ENCODE measurements at places on chromosomes 3 and 15.

- DNase-seq: no peak
Measured at GRCh38 chr3:122052968-122053367, 2.2 kb upstream of the CD86 start.

DNA sequence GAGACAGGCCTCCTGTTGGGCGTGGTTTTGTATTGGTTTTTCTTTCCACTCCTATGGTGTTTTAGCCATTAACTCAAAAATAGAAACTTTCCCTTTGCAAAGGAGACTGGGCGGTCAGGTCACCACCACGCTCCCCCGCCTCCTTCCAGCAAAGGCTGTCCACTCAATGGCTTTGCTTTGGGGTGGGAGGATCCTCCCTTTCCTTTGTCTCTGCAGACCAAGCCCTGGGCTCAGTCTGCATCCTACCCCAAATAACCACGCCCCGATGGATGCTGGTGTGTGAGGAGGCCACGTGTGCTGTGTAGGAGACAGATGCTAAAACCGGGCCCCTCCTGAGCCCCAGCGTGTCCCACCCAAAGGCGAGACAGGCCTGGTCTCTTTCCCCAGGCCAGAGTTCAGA lies 68.5 kb downstream of the GRIP2 start:
- no peak for DNase-seq

DNA sequence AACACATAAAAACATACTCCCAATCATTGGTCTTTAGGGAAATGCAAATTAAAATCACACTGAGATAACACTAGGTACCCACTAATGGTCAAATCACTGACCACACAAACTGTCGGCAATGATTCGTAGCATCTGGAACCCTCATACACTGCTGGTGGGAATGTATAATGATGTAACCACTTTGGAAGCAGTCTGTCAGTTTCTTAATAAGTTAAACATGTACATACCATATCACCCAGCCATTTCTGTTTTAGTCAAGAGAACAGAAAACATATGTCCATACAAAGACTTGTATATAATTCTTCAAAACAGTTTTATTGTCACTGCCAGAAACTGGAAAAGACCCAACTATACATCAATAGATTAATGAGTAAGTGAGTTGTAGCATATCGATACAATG lies 63.3 kb upstream of the LRRC3B start:
- peak; percentile 1 for DNase-seq

DNA sequence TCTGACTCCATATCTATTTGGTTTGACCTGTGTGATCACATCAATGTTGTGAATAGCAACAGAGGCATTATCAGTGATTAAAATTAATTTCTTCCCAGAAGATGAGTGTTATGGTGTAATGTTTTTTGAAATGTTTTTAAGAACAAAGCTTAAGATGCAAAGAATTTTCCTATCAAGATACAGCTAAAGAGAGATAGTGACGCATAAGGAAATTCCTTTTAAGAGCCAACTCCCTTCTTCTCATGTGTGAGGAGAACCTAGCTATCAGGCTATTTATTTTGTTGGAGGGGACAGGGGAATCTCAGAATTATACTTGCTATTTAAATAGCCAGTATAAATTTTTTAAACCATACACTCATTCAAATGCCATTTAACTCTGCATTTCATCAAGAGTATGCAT lies 71.3 kb downstream of the COL8A1 start:
- DNase-seq: no peak

DNA sequence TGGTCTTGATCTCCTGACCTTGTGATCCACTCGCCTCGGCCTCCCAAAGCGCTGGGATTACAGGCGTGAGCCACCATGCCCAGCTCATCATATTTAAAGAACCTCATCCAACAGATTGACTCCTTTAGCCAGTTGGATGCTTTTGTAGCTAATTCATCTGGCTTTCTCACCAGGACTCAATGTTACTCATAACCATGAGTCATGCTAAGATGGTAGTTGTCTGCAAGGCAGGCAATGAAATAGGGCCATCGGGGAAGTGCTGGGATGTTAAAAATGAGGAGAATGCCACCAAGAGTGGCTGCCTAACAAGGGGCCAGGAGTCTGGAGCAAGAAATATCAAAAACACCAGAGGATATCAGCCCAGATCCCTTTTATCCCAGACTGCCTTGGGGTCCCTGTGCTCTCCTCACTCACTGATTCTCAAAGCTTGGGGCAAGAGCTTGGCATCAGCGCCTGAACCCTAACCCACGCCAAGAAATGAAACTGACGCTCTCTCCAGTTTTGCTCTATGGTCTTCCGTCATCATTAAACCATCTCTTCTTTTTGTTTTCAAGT lies 7.4 kb upstream of the PCOLCE2 start:
- DNase-seq: peak; percentile 78

GRCh38 chr15:29149738-29150075 lies 119.9 kb downstream of the NSMCE3 start:
- DNase-seq: no peak

GRCh38 chr3:126034481-126035361 lies 49.2 kb downstream of the SLC41A3 start:
- DNase-seq: peak; percentile 5

GRCh38 chr3:17038900-17039553 lies 154.3 kb downstream of the PLCL2 start:
- no peak for DNase-seq

GRCh38 chr3:40875581-40875980 lies 323.7 kb upstream of the CTNNB1 start:
- no peak for DNase-seq

GRCh38 chr3:38227989-38228388 lies 37.6 kb upstream of the SLC22A13 start:
- DNase-seq: peak; percentile 75

- peak; percentile 52 for DNase-seq
Measured at GRCh38 chr3:119662604-119663373, 2.4 kb upstream of the POPDC2 start.

GRCh38 chr3:18806633-18807032 lies 341.7 kb upstream of the KCNH8 start:
- no peak for DNase-seq

DNA sequence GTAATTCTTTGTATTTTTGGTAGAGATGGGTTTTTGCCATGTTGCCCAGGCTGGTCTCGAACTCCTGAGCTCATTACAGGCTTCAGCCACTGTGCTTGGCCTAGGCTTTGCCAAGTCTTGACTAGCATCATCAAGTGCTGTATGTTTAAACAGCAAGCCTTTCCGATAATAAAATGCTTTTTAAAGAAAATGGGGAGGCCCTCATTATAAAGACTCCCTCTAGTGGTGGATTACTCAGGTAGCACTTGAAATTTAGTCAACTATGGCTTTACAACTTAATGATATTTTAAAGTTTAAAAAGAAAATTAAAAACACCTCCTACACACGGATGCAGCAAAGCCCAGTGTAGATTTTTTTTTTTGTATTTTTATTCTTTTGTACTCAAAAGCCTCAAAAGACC lies 213.6 kb downstream of the GAP43 start:
- DNase-seq: peak; percentile 13

GRCh38 chr3:57815036-57815435 lies 58.9 kb downstream of the SLMAP start:
- DNase-seq: no peak

GRCh38 chr3:46440531-46441294 lies 24.0 kb downstream of the LTF start:
- DNase-seq: no peak

DNA sequence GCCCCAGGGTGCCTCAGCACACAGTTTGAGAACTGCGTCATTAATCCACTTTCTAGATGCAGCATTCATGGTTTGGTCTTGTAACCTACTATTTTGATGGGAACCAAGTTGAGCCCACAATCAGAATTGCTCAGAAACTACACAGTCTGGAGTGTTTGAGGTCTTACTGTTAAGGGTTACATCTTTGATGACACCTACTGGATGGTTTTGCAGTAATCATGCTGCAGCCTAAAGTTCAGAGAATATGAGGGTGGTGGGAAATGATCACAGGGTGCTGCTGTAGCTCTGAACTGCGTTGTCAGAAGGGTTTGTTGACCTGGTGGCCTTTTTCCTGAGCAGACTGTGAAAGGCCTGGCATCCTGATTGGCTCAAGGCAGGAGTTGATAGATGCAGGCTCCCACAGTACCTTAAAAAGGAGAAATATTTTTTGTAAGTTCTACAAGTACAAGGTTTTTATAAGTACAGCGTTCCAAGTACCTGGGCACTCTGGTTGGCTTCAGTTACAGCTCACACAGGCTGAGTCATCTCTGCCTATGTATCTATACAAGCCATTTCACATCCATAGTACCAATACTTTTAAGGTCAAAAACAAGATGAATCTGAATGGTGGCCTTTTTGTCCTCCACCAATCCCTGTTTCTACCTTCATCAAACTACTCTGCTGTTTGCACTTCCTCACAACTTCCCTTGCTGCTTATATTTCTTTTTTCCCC lies 60.5 kb upstream of the ACKR4 start:
- peak; percentile 20 for DNase-seq

- peak; percentile 82 for DNase-seq
Measured at GRCh38 chr15:68389936-68390817, 41.8 kb downstream of the ITGA11 start.

GRCh38 chr15:26771578-26772153 lies 1.2 kb downstream of the GABRB3 start:
- DNase-seq: peak; percentile 14

DNA sequence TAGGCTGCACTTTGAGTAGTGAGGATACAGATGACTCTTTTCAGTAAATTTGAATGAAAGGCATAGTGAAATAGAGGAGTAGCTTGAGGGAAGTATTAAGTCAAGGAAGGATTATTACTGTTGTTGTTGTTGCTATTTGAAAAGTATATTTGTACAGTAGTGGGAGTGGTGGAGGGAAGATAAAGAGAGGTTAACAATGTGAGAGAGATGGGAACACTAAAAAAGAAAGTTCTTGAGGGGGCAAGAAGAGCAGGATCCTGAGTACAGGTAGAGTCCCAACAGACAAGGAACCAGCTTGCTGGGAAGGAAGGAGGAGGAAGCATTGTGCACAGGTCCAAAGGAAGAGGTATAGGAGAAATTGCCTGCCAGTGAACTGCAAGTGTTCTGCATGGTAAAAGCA lies 75.6 kb upstream of the GOLGA8B start:
- no peak for DNase-seq

DNA sequence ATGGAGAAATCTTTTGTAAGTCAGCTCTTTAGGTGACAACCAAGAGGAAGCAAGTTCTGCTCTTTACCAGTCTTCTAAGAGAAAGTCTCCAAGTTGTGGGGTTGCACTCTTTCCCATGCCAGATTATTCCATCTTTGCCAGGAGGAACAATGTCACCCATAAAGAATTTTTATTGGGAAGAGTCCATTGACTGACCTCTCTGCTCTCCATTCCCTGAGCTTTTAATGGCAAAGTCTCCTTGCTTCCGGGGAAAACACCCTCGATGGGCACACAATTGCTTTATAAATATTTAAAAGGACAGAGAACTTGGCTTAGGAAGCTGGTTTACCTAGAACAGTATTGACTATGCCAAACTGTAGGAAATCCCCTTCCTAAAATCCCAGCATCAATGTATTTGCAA lies 19.9 kb upstream of the UBE2E1 start:
- no peak for DNase-seq

GRCh38 chr3:149325581-149325980 lies 7.9 kb downstream of the TM4SF18 start:
- no peak for DNase-seq

- DNase-seq: no peak
Measured at GRCh38 chr15:63191895-63192618, 2.7 kb downstream of the RAB8B start.

- DNase-seq: peak; percentile 15
Measured at GRCh38 chr3:162143180-162143579, 646.6 kb downstream of the OTOL1 start.

DNA sequence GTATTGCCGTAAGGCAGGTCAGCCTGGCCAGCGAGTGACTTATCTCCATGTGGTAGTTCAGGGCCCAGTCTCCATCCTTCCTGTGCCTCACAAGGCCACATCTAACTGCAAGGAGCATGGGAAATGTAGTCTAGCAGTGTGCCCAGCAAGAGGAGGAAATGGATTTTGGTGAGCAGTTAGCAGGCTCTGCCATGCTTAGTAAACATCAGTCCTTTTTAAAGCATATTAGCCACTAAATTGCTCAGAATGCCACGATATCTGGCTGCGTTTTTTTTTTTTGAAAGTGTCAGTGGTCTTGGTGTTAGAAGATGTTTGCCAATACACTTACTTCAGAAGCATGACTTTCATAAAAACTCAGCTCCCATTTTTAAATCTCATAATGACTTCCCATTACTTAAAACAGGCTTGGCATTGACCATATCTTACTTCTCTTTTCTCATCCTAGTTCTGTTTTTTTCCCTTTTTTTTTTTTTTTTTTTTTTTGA lies 470.2 kb upstream of the TPRG1 start:
- DNase-seq: no peak

GRCh38 chr3:162302983-162303624 lies 806.5 kb downstream of the OTOL1 start:
- DNase-seq: peak; percentile 19

GRCh38 chr3:103977417-103977816 lies 1389.3 kb upstream of the ALCAM start:
- DNase-seq: no peak

DNA sequence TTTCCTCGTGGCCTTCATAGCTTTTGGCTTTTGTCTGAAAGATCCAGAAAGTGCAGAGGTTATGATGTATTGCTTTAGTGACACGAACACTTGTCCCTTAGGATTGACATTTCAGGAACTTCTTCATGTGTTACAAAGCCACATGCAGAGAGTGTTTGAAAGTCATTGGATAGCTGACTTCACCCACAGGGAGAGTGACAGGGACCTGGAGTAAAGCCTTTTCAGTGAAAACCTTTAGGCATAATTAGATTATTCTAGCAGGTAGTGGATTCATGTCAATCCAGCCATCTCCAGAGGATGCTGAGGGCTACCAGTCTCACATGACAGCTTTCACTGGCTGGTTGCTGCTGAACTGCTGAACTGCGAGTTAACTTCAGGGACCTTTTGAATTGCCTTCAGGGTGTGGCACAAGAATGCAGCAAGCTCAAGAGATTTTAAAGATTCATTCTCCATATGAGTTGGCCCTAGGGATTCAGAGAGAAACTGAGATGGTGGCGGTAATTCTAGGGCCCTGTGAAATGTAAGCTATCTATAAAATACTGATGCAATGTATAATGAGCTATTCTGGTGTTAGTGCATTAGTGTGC lies 267.0 kb upstream of the GOLIM4 start:
- DNase-seq: no peak

DNA sequence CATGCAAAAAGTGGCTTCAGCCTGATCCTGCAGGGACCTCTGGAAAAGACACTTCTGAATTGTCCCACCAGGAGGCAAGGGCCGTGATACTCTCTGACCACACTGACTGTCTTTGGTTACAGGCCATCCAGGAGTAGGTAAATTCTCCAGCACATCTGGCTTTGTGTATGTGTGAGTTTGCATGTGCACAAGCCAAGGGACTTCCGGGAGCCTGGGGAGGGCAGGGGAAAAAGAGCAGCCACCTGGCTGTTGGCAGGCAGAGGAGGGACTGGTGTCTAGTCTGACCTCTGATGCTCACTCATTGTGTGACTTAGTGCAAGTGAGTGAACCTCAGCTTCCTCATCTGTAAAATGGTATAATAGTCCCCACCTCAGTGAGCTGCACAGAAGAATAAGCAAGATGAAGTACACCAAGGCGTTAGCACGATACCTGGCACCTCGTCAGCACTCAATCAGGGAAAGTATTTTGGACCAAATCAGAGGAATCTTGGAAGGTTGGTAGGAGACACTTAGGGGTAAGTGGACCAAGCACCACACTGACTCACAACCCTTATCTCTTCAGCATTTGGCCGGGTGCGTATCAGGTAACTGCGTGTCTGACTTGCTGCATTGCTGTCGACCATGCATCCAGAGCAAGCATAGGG lies 19.1 kb downstream of the KLHL6 start:
- DNase-seq: no peak
